Naive thymus-derived CD4-positive, alpha-beta T cell (primary cell): ENCODE measurements at places on chromosomes 7 and 10.

- no peak for DNase-seq
- no peaks in the 10 kb centered on the region for H3K27me3 ChIP-seq
- no peak overlapping the region for H3K4me3 ChIP-seq
- H3K27ac ChIP-seq: no peak overlapping the region
- H3K36me3 ChIP-seq: no peaks in the 10 kb centered on the region
These were observed 6.5 kb downstream of the C10orf95 start for GRCh38 chr10:102444851-102445250.

DNA sequence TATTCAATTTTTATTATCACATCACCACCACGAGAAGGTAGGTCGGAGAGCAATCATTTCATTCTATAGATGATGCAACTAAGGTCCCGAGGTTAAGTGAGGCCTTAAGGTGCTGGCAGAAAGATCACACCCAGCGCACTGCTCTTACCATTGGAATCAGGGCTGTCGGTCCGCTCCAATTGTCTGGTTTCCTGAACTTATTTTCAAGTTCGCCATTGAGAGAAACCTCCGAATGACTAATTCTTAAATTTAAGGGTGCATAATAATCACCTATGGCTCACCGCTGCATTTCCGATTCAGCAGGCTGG, 625 bp upstream of the GSTO2 start:
- H3K27ac ChIP-seq: peak overlapping the region; percentile 93
- no peaks in the 10 kb centered on the region for H3K27me3 ChIP-seq
- DNase-seq: no peak
- peaks cover 23% of the 10 kb centered on the region for H3K4me1 ChIP-seq
- H3K4me3 ChIP-seq: peak overlapping the region; percentile 77
- H3K36me3 ChIP-seq: peaks cover 19% of the 10 kb centered on the region

DNA sequence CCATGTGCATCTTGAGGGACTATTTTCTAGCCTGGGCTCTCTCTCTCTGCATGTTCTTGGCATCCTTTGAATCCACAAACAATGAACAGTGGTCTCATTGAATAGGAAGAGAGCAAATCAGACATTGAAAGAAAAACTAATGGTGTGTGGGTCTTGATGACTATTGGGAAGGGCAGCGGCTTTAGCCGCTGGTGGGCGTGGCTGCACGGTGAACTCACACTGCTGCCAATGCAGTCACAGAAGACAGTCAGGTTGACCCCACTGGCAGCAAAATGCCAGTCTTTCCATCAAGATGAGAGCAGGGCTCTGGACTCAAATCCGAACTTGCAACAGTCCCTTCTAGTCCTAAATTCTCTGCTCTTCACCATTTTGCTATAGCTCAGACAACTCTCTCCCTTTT, 91.0 kb downstream of the ADARB2 start:
- H3K27me3 ChIP-seq: no peaks in the 10 kb centered on the region
- DNase-seq: no peak
- no peaks in the 10 kb centered on the region for H3K36me3 ChIP-seq
- no peak overlapping the region for H3K4me3 ChIP-seq
- no peak overlapping the region for H3K27ac ChIP-seq

GRCh38 chr7:114152314-114152938, 233.6 kb upstream of the PPP1R3A start:
- H3K36me3 ChIP-seq: no peaks in the 10 kb centered on the region
- no peaks in the 10 kb centered on the region for H3K4me1 ChIP-seq
- DNase-seq: no peak
- H3K4me3 ChIP-seq: no peak overlapping the region
- H3K27me3 ChIP-seq: no peaks in the 10 kb centered on the region

DNA sequence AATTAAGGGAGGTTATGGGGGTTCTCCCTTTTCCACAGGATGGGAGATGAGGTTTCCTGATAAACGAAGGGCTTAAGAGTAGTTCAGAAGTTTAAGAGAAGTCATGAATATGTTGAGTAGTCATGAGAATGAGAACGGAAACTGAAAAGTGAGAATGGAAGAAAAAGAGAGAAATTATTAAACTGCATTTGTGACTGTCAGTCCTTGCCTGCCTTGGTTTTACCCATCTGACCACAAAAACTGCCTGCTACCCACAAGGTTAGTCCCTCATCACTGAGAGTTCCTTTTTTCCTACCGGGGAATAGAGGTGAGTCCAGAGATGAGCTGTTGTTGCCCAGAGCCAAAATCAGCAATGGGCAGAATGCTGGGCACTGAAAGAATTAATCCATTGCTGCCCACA, 174.1 kb upstream of the BET1 start:
- no peak overlapping the region for H3K4me3 ChIP-seq
- no peaks in the 10 kb centered on the region for H3K36me3 ChIP-seq
- H3K27me3 ChIP-seq: no peaks in the 10 kb centered on the region
- no peak overlapping the region for H3K27ac ChIP-seq

- no peaks in the 10 kb centered on the region for H3K27me3 ChIP-seq
- H3K27ac ChIP-seq: no peak overlapping the region
- DNase-seq: no peak
- no peaks in the 10 kb centered on the region for H3K36me3 ChIP-seq
- H3K4me1 ChIP-seq: no peaks in the 10 kb centered on the region
These were observed 82.3 kb downstream of the HTR7 start for GRCh38 chr10:90775351-90776028.

GRCh38 chr7:137715121-137715520, 131.7 kb downstream of the DGKI start:
- no peaks in the 10 kb centered on the region for H3K4me1 ChIP-seq
- no peak overlapping the region for H3K4me3 ChIP-seq
- no peaks in the 10 kb centered on the region for H3K36me3 ChIP-seq
- H3K27ac ChIP-seq: no peak overlapping the region
- no peaks in the 10 kb centered on the region for H3K27me3 ChIP-seq
- DNase-seq: no peak

GRCh38 chr7:129789000-129789399, 163.8 kb downstream of the UBE2H start:
- H3K36me3 ChIP-seq: no peaks in the 10 kb centered on the region
- no peak overlapping the region for H3K4me3 ChIP-seq
- H3K27me3 ChIP-seq: peaks cover 20% of the 10 kb centered on the region
- peaks cover 16% of the 10 kb centered on the region for H3K4me1 ChIP-seq

DNA sequence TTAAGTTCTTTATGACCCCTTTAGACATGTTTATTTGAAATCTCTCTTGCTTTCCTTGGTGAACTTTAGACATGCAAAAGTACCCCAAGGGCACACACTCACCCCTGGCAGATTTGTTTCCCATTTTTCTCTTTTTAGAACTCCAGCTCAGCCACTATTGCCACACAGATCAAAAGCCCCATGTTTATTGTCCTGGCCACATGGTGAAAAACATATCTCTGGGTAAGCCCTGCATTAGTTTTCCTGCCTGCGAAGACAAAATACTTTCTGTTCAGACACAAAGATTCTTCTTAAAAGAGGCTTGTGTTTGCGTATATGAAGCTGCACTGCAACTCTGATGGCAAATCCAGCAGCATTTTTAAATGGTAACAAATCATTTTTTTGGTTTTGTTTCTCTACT, 200.0 kb downstream of the POLR1F start:
- H3K27ac ChIP-seq: no peak overlapping the region
- H3K27me3 ChIP-seq: peaks cover 3% of the 10 kb centered on the region
- no peaks in the 10 kb centered on the region for H3K36me3 ChIP-seq
- H3K4me1 ChIP-seq: no peaks in the 10 kb centered on the region
- DNase-seq: no peak
- H3K4me3 ChIP-seq: no peak overlapping the region

DNA sequence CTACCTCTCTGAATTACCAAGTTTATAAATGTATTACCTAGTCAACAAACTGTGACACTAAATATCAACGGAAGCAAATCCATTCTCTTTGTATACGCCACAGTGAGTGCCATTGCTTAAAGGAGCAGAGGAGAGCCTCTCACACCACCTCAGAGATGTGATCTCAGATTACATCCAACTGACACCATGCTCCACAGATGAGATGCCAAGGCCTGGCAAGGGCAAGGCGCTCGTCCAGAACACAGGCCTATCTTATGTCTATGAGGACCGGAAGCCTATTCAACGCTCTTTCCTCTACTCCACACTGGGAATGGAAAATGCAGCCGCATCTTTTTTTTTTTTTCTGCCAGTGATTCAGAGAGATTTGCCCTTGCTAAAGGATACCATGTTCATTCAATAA, 11.4 kb downstream of the PDIA4 start:
- no peak for DNase-seq
- H3K4me3 ChIP-seq: no peak overlapping the region
- H3K36me3 ChIP-seq: peaks cover 80% of the 10 kb centered on the region
- H3K4me1 ChIP-seq: no peaks in the 10 kb centered on the region
